ENCODE measurements at places on chromosomes 2 and 18. TPM values are rescaled to one million over a fixed set of nuclear protein-coding genes. Genes with fewer than 3 reads are reported as not detected.

GRCh38 chr18:25814841-25815458 is 275.5 kb downstream of the SS18 start:
- H3K4me1 ChIP-seq, result peaks cover 1% of the 10 kb centered on the region
- H3K36me3 ChIP-seq, result no peaks in the 10 kb centered on the region
- no peak for DNase-seq
- no peak overlapping the region for H3K4me3 ChIP-seq
- no peak overlapping the region for H3K27ac ChIP-seq

Gene FOXD4L1
- total RNA-seq, result 0.18 TPM

DNA sequence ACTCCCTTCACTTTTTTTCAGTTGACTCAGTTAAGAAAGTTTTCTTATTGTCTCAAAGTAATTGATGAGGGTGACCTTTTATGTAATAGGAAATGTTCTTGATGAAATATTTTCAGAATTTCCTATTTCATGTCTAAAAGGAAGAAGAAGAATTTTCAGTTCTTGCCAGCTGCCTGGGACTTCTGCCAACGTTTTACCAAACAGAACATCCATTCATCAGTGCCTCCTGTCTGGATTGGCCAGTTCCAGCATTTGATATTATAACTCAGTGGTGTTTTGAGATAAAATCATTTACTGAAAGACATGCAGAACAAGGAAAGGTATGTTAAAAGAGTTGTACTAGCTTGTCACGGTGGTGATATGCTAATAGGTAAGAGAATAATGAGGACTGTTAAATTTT is 104.7 kb upstream of the MYO3B start:
- no peaks in the 10 kb centered on the region for H3K27me3 ChIP-seq
- H3K27ac ChIP-seq, result no peak overlapping the region
- DNase-seq, result no peak
- peaks cover 52% of the 10 kb centered on the region for H3K36me3 ChIP-seq
- no peak overlapping the region for H3K4me3 ChIP-seq

DNA sequence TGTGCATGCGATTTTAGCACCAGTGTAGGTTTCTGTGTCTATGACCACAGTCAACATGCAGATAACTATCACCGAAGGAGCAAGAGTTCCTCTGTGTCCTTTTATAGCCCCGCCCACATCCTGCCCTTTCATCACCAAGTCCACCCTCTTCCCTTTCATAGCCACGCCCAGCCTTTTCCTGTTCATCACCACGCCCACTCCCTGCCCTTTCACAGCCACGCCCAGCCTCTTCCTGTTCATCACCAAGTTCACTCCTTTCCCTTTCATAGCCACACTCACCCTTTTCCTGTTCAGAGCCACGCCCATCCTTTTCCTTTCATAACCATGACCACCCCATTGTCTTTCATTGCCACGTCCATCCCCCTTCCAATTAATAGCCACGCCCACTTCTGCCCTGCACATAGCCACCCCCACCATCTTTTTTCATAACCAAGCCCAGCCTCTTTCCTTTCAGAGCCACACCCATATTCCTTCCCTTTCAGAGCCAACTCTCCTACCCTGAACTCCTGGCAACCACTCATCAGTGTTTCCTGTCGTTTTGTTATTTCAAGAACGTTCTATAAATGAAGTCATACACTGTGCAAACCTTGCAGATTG is 273.9 kb downstream of the MYT1L start:
- no peaks in the 10 kb centered on the region for H3K36me3 ChIP-seq
- no peak for DNase-seq
- no peak overlapping the region for H3K4me3 ChIP-seq

Gene GTF2A1L
- total RNA-seq, result 1.9 TPM

GRCh38 chr2:236054125-236054524 is 114.1 kb downstream of the GBX2 start:
- H3K36me3 ChIP-seq, result peaks cover 25% of the 10 kb centered on the region
- H3K27ac ChIP-seq, result peak overlapping the region; percentile 11
- H3K4me3 ChIP-seq, result no peak overlapping the region
- DNase-seq, result no peak
- peaks cover 11% of the 10 kb centered on the region for H3K4me1 ChIP-seq

Gene CCL20
- total RNA-seq, result not detected

DNA sequence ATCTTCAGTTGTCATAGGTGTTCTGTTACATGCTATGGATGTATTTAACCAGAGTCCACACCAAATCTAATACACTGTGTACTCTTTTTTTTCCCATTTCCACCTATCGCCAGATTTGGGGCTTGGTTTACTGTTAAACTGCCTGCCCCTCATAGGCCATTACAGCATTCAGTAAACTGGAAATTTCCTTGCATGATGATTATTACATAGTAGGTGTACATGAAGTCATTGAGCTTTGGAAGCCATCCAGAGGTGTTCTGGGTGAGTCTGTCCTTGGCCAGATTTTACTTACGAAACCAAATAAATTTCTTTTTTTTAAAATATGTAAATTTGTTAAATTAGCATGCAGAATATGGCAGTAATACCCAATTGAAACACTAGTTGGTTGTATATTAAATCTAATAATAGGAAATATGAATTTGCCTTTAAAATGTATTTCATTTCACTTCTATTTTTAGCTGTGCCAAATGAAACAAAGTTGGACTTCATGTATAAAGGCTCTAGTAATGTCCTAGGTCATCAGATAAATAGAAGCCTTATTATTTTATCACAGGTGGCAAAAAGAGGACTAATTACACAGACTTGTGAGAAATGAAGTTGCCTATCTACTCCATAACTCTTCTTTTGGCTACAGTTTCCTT is 60.7 kb downstream of the COMMD1 start:
- H3K27me3 ChIP-seq, result no peaks in the 10 kb centered on the region
- no peak overlapping the region for H3K27ac ChIP-seq
- no peak for DNase-seq
- H3K4me1 ChIP-seq, result peaks cover 18% of the 10 kb centered on the region

Gene KLHL41
- total RNA-seq, result 0.89 TPM

DNA sequence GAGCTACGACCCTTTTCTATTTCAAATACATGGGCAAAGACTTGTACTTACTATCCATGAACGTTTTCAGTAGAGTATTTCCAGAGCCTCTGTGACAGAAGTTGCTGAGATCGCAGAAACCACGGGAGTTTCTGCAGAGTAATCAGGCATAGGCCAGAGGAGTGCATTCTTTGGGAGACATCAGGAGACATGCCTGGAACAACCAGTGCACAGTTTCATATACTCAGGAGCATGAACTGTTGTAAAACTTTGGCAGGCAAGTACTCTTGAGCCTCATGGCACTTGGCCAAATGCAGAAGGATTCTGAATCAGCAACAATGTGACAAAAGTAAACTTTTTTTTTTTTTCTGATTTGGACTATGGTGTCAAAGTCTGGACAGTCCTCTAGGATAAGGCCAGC is 307.1 kb downstream of the GRB14 start:
- no peak for DNase-seq
- no peaks in the 10 kb centered on the region for H3K36me3 ChIP-seq
- H3K4me1 ChIP-seq, result no peaks in the 10 kb centered on the region
- H3K27me3 ChIP-seq, result peaks cover 12% of the 10 kb centered on the region

Gene HOXD3
- total RNA-seq, result not detected

DNA sequence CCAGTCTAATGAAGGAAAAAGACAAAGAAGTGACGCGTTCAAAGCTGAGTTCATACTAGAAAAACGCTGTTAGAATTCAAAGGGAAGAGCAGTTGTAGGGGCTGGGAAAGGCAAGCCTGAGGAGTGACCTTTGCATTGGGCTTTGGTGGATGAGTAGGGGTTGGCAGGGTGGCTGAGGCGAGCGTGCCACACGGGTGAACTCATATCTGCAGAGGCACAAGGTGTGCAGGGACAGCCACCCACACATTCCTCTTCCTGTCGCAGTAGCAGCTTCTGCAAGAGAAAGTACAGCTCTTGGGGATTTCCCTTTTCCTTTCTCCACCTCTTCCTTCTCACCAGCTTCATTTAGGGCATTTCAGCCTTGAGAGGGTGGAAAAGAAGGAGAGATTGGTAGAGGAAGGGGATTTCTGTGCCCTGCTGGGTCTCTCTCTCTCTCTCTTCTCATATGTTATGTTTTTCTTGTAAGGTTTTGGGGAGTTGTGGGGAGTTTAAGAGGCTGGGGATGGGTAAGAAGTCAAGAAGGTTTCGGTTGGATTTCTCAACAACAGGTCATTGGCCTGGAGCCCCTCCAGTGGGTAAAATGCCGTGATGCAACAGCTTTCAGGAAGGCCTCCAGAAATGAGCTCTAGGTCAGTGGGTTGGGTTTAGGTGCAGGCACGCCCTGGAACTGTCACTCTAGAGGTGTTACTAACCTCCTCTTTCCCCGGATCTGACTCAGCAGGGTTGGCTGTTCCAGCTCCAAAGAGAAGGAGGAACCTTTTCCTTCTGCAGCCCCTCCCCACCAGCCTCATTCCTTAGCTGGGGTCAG is 40.1 kb downstream of the ODC1 start:
- no peak for DNase-seq
- H3K27ac ChIP-seq, result peak overlapping the region; percentile 36
- H3K4me1 ChIP-seq, result peaks cover 61% of the 10 kb centered on the region
- H3K4me3 ChIP-seq, result no peak overlapping the region
- peaks cover 4% of the 10 kb centered on the region for H3K36me3 ChIP-seq

Gene TACR1
- not detected for total RNA-seq

- peaks cover 20% of the 10 kb centered on the region for H3K4me1 ChIP-seq
- H3K36me3 ChIP-seq, result peaks cover 9% of the 10 kb centered on the region
- no peaks in the 10 kb centered on the region for H3K27me3 ChIP-seq
- no peak overlapping the region for H3K4me3 ChIP-seq
Measured at GRCh38 chr2:96584017-96584416, 47.5 kb downstream of the ARID5A start.

DNA sequence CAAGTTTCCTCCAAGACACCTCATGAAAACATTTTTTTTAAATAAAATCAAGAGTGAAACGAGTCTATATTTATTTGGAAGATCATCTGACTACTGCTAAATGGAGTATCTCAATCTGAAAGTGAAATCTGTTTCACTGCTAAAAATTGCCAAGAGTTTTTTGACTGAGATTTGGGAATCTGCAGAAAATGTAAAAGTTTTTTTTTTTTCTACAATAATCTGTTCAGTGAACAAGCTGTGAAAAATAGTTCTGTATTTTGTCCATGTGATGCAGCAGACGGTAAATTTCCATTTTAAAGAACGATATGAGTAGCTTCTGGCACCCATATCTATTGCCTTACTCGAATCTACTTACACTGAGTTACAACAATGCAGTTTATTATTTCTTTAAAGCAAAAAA is 519.7 kb downstream of the PLCL1 start:
- no peaks in the 10 kb centered on the region for H3K36me3 ChIP-seq
- no peaks in the 10 kb centered on the region for H3K4me1 ChIP-seq
- no peak overlapping the region for H3K4me3 ChIP-seq
- peaks cover 29% of the 10 kb centered on the region for H3K27me3 ChIP-seq
- DNase-seq, result no peak

DNA sequence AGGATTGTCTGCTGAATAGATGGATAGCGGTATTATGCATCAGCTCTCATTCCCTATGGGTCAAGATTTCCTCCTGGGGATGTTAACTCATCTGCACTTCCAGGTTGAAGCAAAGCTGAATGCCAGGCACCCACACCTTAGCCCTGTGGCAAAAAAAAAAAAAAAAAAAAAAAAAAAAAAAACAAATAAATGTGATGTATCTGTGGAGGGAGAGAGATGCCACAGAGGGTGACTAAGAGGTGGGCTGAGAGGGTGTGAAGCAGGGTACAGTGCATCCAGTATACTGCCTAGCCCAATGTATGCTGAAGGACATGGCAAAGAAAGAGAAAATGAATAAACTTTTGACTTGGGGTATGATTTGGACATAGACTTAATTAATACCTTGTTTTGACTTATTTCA is 91.4 kb downstream of the COPS8 start:
- H3K27ac ChIP-seq, result peak overlapping the region; percentile 84
- no peak for DNase-seq
- peaks cover 54% of the 10 kb centered on the region for H3K4me1 ChIP-seq
- H3K4me3 ChIP-seq, result no peak overlapping the region
- no peaks in the 10 kb centered on the region for H3K27me3 ChIP-seq
- peaks cover 10% of the 10 kb centered on the region for H3K36me3 ChIP-seq

DNA sequence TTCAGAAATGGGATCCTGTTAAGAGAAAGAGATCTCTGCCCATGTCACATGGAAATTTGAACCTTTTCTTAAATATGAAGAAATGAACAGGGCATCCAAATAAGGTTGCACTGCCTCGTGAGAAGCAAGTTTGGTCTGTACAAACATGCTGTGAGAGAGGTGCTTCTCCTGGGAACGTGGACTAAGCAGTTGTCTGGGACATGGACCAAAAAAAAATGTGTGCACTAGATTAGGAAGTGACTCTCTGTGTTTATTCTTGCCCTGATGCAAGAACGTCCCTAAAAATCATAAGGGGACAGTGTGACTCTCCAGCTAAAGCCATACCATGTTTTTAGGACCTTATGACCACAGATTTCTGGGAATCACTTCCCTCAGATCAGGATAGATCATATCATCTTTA is 23.7 kb upstream of the GCG start:
- H3K27me3 ChIP-seq, result no peaks in the 10 kb centered on the region
- DNase-seq, result no peak
- H3K27ac ChIP-seq, result no peak overlapping the region
- H3K4me3 ChIP-seq, result no peak overlapping the region
- peaks cover 17% of the 10 kb centered on the region for H3K36me3 ChIP-seq

Gene CCDC141
- total RNA-seq, result not detected

GRCh38 chr2:46303822-46304221 is 6.6 kb downstream of the EPAS1 start:
- peak; percentile 25 for DNase-seq
- H3K36me3 ChIP-seq, result peaks cover 3% of the 10 kb centered on the region
- H3K4me3 ChIP-seq, result no peak overlapping the region
- peaks cover 13% of the 10 kb centered on the region for H3K4me1 ChIP-seq
- no peak overlapping the region for H3K27ac ChIP-seq

DNA sequence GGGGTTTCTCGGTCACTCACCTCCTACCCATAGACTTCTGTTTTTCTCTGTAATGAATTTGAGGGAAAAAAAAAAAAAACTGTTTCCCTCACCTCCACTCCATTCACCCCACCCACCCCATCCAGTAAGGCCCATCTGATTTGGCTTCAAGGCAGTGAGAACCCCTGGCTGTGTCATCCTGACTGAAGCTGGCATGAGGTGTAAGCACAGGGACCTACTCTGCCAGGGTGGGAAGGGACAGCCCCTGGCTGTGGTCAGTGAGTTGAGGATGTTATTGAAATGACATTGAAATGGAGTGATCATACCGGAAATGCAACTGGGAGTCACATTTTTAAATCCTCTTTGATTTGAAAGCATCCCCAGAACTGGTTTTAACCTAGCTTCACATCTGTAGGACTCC is 19.1 kb upstream of the BCL2L11 start:
- H3K4me1 ChIP-seq, result no peaks in the 10 kb centered on the region
- no peaks in the 10 kb centered on the region for H3K36me3 ChIP-seq
- no peak overlapping the region for H3K27ac ChIP-seq
- no peak for DNase-seq
- no peak overlapping the region for H3K4me3 ChIP-seq

DNA sequence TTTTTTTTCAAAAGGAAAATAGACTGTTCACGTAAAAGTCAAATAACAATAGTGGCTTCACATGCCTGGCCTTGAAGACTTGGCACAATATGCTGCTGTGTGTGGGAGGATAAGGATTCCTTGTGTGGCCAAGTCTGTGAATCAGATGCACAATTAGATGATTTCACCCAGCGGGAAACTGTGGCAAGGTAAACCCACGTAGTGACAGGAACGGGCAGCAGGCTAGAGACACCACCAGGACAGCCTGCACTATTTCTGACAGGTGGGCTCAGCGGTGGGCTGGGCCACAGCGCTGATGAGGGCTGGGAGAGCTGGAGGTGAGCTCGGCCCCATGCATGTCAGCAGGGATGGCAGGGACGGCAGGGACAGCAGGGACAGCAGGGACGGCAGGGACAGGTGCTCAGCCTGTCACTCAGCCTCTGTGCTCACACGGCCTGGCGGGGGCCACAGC is 21.6 kb downstream of the SNORC start:
- no peaks in the 10 kb centered on the region for H3K36me3 ChIP-seq
- peaks cover 10% of the 10 kb centered on the region for H3K4me1 ChIP-seq
- H3K4me3 ChIP-seq, result no peak overlapping the region
- no peaks in the 10 kb centered on the region for H3K27me3 ChIP-seq
- no peak overlapping the region for H3K27ac ChIP-seq

Gene MZT2A
- total RNA-seq, result 110 TPM

All from osteocyte (in vitro differentiated cells).